ENCODE measurements at places on chromosomes 16 and 17.

DNA sequence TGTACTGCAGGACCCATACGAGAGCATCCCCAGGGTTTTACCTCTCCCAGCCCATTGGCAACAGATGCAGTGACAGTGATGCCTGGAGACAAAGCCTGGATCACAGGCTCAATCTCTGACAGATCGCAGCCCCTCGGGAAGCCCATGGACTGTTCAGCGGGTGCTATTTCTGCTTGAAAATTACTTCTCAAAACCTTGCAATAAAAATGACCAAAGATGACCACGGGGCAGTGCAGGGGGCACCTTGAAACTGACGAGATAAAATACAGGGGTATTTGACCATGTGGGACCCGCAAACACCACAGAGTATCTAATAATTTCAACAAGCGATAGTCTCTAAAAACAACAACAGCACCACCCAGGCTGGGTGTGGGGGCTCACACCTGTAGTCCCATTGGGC, 118.3 kb downstream of the C16orf95 start:
- no peak for DNase-seq

DNA sequence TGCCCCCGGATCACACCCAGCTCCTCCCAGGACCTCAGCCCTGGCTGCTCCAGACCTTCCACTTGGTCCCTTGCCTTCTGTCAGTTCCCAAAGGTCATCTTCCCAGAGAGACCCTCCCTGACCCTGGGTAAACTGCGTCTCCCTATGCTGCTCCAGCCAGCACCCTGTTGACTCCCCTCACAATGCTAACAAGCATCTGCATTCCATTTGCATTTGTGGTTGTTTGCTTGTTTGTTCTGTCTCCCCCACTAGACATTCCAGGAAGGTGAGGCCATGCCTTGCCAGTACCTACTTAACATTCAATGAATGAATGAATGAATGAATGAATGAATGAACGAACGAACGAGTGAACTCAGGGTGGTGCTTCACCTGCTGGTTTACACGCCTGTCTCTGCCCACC, 171.2 kb downstream of the WSCD1 start:
- no peak for DNase-seq

- no peak for DNase-seq
Measured at GRCh38 chr17:50190603-50191358, 10.7 kb downstream of the COL1A1 start.

DNA sequence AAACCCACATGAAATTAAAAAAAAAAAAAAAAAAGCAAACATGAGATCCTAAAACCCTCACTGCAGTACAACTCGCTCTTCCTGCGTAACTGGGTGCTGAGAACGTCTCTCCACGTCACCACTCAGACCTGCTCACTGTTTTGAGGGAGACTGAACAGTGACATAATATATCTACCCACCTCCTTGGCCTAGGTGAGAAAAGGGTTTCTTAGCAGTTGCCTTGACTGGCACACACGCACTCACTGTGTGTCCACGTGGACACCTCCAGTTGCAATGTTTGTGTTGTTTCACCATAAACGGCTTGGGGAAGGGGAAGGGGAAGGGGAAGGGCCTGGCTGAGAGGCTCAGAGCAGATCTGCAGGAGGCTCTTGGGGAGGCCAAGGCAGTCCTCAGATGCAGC, 32.0 kb downstream of the FANCA start:
- no peak for DNase-seq

DNA sequence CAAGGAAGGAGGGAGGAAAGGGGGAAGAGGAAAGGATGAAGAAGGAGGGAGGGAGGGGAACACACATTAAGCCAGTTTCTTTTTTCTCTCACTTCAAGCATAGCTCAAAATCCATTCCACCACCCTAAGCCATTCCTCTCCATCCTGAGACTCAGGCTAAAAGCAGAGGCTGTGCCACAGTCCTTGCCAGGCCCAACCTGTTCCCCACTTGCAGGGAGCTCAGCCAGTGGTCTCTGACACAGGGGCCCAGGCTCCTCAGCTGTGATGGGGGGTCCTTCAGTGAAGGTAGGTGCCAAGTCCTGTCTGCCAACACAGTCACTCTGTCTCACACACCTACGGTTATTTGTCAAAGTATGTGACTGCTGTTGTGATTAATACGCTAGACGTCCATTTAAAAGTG, 44.6 kb downstream of the SDK2 start:
- DNase-seq = no peak

Measured in suppressor macrophage treated with lipopolysaccharide for 1 hour (primary cell).